ENCODE measurements at places on chromosomes 11 and 22.

GRCh38 chr11:78535027-78535426, 39.6 kb downstream of the NARS2 start:
- DNase-seq, result no peak

DNA sequence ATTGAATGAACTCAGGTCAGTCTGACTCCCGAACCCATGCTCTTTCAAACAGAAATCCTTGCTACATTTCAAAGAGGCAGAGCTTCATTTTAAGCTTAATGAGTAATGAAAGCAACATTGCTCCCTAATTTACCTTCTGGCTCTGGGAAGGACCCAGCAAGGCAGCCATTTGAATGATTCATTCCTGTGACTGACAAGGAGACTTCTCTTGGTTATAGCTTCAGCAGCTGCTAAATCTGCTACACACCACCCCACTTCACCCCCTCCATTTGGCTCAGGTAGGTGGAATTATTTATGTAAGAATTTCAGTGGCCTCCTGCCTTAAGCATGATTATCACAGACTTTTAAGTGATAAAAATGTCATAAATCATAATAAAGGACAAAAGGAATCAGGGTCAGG, 117.7 kb downstream of the KCNC1 start:
- DNase-seq, result no peak

DNA sequence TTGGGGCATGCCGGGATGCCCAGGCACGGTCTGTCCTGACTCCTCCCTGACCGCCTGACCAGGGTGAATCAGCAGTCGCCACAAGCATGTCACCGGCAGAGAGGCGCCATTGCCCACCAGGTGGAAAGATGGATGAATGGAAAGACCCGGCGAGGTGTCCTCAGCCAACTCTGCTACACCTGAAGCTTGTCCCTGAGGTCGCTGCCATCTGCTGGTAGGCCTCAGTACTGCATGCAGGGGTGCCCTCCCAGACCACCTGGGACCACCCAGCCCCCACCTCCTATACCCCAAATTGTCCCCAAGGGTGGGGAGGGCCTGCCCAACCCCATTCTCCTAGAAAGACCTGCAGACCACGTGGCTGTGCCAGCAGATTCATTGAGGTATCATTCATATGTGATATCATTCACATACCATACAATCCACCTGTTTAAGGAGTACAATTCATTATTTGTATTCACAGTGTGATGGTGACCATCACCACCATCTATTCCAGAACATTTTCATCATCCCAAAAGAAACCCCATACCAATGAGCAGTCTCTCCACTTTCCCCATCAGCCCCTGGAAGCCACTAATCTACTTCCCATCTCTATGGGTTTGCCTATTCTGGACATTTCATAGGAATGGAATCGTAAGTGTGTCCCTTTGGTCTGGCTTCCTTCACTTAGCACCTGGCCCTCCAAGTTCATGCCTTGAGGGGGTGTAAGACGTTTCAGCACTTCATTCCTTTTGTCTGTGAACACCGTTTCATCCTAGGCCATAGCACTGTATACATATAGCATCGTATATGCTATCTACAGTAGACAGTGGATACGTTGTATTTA, 17.5 kb downstream of the FGF3 start:
- DNase-seq, result peak; percentile 28

DNA sequence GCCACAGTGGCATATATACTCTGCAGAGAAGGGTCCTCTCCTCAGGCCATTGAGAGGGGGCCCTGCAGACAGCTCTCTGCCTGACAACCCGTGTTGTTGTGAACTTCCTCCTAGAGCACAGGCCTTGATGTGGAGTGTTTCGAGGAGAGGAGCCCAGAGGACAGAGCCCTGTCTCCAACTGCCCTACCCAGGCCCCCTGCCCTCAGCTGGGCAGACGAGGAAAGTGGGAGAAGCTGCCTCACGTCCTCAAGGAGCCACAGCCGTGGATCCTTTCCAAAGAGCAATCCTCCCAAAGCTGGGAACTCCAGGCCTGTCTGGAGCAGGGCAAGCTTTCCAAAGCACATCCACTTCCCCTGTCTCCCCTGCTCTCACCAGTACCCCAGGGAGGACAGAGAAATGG, 10.7 kb downstream of the LMO1 start:
- no peak for DNase-seq

- no peak for DNase-seq
Measured at GRCh38 chr11:76724171-76724768, 53.7 kb upstream of the LRRC32 start.

DNA sequence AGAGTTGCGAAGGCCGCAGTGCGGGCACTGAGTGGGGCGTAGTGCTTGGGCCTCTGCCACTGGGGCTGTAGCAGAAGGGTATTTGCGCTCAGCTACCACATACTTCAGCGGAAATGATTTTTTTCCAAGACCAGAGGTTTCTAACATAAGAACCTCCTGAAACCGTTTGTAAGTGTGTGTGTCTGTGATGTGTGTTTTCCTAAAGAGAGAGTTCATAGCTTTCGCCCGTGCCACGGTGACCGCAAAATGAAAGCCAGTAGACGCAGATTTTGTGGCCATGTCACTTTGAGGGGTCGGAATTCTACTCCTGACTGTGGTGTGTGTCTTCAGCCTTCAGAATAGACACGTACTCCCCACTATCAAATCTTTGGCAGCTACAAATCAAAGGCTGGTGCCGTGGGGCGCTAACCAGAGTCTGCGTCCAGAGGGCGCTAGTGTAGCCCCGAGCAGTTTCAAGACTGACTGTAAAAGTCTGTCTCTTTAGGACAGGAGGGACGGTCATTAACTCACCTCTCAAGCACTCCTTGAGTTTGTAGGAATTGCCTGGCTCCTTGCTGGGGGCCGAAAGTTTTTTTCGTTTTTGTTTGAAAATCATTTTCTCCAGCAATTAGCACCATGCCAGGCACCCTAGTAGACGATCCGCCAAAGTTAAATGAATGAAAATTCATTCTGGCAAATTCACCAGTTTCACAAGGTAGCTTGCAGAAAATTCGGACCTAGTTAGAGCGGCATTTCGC, 2.5 kb upstream of the CALCA start:
- peak; percentile 48 for DNase-seq

GRCh38 chr11:42996421-42997307, 315.1 kb upstream of the API5 start:
- no peak for DNase-seq
